ENCODE measurements at places on chromosomes 4 and X.
A peak's percentile ranks its signal among the peaks of the same experiment; 100 is the strongest.

- no peak for DNase-seq
Measured at GRCh38 chr4:56307423-56307822, 79.9 kb downstream of the AASDH start.

DNA sequence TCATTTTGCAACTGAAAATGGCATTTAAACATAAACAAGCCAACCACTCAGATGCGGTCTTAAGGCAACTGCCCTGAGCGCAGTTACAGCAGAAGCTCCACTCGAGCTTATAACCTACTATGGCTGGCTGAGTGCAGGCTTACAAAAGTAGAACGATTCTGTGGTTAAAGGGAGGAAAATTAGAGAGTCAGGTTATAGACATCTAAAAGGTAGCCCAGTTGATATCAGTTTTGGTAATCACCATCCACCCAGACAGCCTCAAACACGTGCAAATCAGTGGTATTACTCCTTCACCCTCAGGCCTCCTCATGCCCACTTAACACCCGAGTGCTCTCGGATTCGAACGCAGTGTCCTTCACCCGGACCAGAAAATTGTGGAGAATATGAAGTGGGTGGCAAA, 3.1 kb downstream of the LEF1 start:
- no peak for DNase-seq

DNA sequence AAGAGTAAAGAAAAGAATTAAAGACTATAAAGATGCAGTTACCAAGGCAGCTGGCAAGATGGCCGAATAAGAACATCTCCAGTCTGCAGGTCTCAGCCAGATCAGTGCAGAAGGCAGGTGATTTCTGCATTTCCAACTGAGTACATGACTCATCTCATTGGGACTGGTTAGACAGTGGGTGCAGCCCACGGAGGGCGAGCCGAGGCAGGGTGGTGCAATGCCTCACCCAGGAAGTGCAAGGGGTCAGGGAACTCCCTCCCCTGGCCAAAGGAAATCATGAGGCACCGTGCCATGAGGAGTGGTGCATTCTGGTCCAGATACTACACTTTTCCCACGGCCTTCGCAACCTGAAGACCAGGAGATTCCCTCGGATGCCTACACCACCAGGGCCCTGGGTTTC, 20.5 kb downstream of the SPIN4 start:
- no peak for DNase-seq

- DNase-seq, result no peak
Measured at GRCh38 chrX:37509349-37509748, 62.1 kb upstream of the LANCL3 start.

DNA sequence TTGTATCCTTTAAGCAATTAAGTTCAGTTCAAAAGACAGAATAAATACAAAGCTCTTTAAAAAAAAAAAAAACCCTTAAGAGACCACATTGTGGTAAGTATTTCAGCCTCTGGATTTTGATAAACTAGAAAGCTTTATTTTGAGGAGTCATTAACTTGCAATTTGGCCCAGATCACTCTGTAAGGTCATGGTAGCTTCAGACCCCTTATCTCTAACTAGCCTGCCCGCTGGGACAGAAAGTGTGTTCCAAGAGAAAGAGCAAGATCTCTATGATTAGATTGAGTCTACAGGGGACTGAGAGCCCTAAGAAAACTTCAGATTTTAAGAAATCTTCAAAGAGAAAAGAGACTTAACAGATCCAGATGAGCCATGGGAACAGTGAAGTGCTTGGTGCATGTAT, 45.6 kb downstream of the GALNT7 start:
- no peak for DNase-seq

- DNase-seq, result no peak
Measured at GRCh38 chrX:78517124-78517523, 142.0 kb downstream of the RTL3 start.

GRCh38 chr4:6955261-6955911, 45.8 kb downstream of the TBC1D14 start:
- no peak for DNase-seq

DNA sequence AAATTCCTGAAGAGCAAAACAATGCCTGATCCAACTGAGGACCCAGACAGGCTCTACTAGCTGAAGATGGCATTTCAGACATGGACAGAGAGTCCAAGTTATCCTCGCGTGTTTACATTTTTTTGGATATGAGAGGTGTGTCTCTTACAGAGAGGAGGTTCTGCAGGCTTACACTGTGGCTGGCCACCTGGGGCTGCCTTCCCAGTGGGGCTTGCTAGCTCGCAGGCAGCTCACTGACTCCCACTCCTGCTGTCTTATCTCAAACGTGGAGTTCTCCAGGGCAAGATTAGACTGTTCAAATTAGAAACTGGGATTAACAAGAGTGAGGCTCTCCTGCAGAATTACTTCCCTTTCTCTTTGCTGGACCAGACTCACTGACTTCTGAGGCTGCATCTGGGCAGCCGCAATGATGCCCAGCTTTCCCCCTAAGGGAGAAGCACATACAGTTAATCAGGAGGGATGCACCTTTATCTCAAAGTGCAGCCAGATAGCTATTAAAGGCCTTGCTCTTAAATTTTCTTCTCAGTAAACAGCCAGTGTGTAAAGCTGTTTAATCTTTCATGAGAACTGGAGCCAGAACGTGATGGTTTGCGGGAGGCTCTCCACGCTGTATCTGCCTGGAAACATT, 123.0 kb downstream of the ENPP6 start:
- DNase-seq, result no peak

GRCh38 chr4:14415146-14415545, 587.1 kb upstream of the CPEB2 start:
- peak; percentile 1 for DNase-seq

GRCh38 chrX:150873616-150874015, 24.9 kb downstream of the CD99L2 start:
- no peak for DNase-seq

- no peak for DNase-seq
Measured at GRCh38 chr4:624705-625590, at the start of gene PDE6B. Gene PDE6B, plus strand, starts transcription at chr4:625573. Its CDS starts 54 bp downstream, at chr4:625627.

- peak; percentile 75 for DNase-seq
Measured at GRCh38 chr4:33086331-33086925, 2366.3 kb downstream of the PCDH7 start.

GRCh38 chrX:142994988-142995387, 30.7 kb upstream of the SPANXN4 start:
- no peak for DNase-seq

DNA sequence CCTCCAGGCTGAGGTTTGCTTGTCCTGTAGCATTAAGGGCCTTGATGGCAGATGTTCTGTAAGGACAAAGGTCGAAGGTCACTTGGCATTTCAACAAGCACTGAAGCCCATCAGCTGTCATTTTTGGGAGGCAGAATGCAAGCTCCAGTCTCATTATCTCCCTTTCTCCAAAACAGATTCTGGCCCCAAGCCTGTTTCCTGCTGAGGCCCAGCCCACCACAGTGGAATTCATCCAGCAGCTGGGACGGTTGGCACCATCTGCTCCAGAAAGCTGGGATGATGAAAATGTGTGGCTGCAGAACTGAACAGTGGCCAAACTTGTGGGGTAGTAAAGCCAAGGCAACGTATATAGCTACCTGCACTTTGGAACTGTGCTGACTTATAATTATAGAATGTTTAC, 17.7 kb upstream of the PPEF2 start:
- peak; percentile 17 for DNase-seq

DNA sequence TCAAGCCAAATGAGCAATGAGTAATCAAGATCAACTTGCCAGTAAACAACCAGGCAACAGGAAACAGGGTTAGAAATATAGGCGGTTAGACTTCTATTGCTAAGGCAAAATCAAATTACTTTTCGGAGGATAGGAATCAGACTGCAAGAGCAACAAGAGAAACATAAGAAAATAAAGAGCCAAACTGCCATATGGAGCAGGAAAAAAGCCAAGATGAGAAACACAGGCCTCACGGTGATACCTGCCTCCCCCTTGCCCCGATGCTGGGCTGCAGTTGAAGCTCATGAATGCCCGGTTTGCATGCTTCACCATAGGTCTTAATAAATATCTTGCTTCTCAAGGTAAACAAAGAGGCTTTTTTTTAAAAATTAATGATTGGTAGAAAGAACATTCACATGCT, 158.4 kb upstream of the MAGEC2 start:
- no peak for DNase-seq

- no peak for DNase-seq
Measured at GRCh38 chr4:153676486-153676885, 7.6 kb upstream of the TLR2 start.

GRCh38 chr4:124191329-124191728, 521.2 kb downstream of the ANKRD50 start:
- DNase-seq, result no peak

GRCh38 chr4:76301068-76301774, 5.3 kb upstream of the STBD1 start:
- peak; percentile 69 for DNase-seq

GRCh38 chr4:159046683-159047082, 56.2 kb upstream of the RAPGEF2 start:
- DNase-seq, result no peak

- DNase-seq, result peak; percentile 83
Measured at GRCh38 chrX:20680998-20681397, 414.3 kb upstream of the RPS6KA3 start.

GRCh38 chrX:21708116-21708515, 49.8 kb downstream of the SMPX start:
- DNase-seq, result no peak

- no peak for DNase-seq
Measured at GRCh38 chrX:33457102-33457501, 245.8 kb upstream of the DMD start.

- DNase-seq, result peak; percentile 83
Measured at GRCh38 chr4:7843831-7844593, 95.6 kb downstream of the AFAP1 start.

DNA sequence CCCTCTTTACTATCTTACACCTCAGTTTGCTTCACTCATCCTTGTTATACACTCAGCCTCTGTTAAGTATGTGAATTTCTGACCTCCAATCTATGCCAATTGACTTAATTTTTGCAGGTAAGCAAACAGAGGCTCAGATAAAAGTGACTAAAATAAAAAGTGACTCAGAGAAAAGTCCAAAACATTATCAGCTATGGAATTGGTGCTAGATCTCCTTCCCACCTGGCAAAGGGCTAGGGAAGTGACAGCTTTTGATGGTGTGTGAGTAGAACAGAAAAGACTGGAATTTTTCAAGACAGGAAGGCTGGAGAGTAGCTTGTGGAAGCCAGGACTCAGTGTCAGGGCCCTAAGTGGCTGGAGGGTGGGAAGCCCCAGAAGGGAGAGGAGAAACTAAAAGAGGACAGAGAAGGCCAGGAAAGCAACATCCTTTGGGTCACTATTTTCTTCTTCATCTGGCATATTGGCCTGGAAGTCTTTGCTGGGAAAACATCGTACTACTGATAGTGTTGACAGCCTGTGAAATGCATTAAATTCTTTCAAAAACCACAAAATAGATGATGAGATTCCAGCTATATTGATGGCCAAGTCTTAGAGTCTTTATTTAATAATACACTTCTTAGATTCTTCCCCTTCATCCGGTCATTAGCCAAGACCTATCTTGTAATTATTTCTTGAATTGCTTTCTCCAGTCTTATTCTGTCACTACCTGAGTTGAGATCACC, 392.8 kb downstream of the RAPGEF2 start:
- DNase-seq, result peak; percentile 47

- DNase-seq, result no peak
Measured at GRCh38 chrX:103253608-103254007, 1.3 kb downstream of the TCEAL8 start.

DNA sequence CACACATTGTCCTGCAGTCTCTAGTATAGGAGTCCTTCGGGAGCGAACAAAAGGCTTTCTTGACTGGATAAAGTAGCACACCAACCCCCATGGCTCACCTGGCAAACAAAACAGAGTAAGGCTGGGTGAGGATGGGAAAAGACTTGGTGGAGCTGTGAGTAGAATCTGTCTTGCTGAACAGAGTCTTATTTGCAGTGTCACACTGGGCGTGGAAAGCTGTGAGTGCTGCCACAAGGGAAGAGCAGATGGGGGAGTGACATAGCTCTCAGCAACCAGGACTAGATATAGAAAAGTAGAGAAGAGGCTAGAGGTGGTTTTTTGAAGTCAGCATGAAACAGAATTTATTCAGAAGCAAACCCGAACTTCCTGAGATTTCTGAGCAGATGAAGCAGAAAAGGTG, 137.2 kb upstream of the ESX1 start:
- DNase-seq, result no peak

DNA sequence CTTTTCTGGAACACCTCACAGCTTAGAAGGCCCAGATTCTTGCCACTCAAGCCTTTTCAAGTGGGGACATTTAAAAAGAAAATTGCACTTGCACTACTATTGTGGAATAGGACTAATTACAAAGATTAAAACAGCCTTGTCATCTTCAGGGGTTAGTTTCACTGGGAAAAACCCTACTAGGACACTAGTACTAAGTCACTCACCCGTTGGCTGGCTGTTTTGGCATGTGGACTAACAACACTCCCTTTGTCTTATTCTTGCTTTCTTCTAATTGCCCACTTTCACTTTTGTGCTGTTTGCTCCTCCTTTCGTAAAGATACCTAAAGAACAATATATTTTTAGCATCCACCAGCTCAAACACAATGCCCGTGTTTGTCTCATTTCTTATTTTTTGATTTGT, 200.9 kb upstream of the MID1 start:
- DNase-seq, result no peak

DNA sequence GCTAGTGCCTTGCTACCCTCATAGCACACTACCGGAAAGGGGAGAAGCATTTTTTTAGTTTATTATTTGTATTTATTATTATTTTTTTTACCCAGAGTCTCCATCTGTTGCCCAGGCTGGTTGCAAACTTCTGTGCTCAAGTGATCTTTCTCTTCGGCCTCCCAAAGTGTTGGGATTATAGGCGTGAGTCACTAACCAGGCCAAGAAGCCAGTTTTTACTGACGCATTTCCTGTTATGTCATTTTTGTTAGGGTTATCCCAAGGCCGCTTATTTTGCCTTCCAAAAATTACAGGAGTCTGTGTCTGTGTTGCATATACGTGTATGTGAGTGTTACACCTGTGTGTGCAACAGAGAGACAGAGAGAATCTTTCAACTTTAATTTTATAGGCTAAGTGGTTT, 404.5 kb downstream of the GBA3 start:
- DNase-seq, result peak; percentile 49

- no peak for DNase-seq
Measured at GRCh38 chr4:4913147-4913561, 53.7 kb downstream of the MSX1 start.

DNA sequence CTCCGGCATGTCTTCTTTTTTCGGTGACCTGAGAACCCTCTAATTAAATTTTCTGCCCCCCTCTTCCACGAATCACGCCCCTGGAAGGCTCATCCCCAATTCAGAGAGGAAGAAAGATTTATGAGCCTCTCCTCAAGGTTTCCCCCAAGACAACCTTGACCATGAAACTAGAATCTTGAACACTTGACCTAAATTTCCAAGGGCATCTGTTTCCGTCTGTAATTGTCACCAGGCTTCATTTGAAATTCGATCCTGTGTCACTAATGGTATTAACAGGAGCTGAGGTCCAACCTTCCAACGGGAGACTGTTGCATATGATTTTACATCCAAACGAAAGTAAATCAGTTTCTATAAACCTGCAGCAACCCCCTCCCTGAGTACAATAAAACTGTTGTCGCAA, 139.9 kb upstream of the ZIC3 start:
- no peak for DNase-seq

DNA sequence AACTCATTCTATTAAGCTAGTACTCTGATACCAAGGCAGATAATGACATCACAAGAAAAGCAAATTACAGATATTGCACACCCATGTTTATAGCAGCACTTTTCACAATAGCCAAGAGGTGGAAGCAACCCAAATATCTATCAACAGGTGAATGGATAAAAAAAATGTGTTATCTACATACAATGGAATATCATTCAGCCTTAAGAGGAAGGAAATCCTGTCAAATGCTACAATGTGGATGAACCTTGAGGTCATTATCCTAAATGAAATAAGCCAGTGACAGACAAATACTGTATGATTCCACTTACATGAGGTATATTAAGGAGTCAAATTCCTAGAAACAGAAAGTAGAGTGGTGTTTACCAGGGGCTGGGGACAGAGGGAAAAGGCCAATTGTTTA, 14.3 kb downstream of the FABP2 start:
- no peak for DNase-seq
